ENCODE measurements at places on chromosomes 1 and 21.

GRCh38 chr1:217681806-217682205 is 50.7 kb downstream of the SPATA17 start:
- no peak for DNase-seq

GRCh38 chr1:31723828-31724359 is 20.1 kb upstream of the COL16A1 start:
- no peak for DNase-seq

DNA sequence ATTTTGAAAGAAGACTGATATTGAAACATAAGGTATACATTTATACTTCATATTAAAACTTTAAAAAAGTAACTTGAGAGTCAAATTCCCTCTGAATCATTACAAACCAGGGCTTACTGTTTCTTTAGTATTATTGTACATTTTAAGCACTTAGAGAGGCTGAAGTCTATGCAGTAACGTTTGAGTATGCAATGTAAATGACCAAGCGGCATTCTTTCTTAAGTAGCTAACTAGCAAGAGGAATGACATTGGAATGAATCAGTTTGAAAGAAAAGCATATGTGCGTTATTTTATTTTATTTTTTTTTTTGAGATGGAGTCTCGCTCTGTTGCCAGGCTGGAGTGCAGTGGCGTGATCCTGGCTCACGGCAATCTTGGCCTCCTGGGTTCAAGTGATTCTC is 24.3 kb downstream of the WNT2B start:
- no peak for DNase-seq

DNA sequence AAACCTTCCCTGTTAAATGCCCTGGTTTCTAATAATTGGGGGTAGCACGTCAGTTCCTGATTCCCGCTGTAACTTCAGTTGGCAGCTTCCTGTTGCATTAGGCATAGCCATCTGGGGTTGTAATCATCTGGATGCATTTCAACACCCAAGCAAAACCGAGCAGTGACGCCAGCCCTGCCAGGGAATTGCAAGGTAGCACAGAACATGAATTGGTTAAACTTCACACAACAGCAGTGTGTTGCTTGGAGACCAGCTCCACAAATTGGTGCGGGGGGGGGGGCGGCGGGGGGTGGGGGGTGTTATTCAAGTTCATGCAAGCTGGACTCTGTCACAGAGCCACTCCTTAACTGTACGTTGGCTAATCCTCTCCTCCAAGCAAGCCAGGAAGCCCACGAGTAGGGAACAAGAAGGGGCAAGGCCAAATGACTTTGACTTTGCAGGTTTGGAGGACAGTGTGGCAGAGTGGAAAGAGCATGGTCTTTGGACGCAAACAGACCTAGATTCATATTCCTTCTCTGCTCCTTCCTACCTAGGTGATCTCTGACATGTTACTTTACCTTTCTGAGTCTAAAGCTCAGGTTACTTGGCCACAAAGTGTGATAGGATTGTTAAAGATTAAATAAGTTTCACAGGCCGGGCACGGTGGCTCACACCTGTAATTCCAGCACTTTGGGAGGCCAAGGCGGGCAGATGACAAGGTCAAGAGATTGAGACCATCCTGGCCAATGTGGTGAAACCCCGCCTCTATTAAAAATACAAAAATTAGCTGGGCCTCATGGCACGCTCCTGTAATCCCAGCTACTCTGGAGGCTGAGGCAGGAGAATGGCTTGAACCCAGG is 4.7 kb downstream of the LAX1 start:
- DNase-seq, result no peak

DNA sequence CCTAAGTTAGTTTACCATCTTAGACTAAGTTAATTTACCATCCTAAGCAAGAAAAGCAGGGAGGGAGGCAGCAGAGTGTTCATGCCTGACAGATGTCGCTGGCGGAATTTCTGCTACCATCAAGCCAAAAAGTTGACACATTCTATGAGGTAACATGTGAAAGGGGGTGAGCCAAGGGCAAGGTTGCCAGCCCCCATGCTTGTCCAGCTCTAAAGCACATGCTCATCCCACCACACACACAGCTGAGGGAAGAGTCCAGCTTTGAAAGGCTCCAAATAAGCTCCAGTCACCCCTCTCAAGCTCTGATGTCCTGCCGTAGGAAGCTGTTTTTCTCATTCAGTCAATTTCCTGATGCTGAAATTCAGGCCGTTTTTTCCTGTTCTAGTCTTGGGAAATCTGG is 46.3 kb downstream of the EIF2D start:
- no peak for DNase-seq

DNA sequence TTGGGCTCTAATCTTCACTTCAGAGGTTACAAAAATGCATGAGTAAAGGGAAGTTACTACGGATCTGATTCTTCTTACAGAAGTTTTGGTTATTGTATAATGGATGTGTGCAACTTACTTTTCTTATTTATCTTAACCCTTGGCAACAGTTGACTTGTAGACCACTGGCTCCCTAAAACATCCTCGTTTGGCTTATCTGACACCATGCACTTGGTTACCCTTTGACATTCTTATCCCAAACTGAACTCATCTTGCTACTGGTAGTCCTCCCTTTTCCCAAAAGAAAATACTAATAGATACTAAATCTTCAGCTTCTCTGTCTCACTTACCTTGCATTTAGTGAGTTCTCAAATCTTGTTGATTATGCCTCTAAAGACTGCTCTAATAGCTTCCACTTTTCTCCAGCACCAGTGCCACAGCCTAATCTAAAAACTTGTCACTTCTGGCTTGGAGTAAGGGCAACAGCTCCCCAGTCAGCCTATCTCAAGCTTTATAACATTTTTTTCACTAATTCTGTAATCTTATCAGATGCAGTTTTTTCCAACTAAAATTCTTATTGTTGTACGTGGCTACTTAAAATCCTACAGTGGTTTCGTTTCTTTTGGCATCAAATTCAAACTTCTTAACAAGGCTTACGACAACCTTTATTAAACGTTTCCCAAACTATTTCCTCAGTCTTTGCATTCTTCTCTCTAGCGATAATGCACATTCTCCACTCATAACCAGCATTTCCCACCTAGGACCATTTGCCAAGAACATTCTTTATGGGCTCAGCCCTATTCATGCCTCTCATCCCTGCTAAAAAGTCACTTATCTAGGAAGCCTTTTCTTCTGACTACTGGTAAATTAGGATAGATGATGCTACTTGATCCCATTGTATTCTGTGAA is 204.2 kb downstream of the KCNT2 start:
- no peak for DNase-seq

- no peak for DNase-seq
Measured at GRCh38 chr1:35558374-35559316, 1.0 kb downstream of the NCDN start.

GRCh38 chr1:231691618-231692259 is 65.1 kb downstream of the DISC1 start:
- peak; percentile 26 for DNase-seq

DNA sequence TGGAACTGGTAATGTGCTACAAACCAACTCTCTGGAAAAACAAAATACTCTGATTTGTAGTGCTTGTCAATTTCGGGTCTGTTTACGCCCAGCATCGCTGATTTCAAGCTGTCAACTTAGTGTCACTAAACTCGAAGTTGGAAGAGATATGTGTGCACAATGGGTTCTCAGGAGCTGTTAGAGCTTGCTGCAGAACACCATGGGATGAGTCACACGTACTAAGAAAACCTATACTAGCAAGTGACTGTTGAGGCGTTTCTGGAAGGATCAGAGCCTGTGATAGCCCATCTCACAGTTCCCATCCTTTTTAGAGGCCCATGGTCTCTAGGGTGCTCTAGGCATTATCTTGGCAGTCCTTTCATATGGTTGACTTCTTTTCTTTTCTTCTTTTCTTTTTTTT is 14.3 kb downstream of the GMEB1 start:
- no peak for DNase-seq

All from SHP77 (cell line).